ENCODE measurements at places on chromosomes 16 and 17. TPM values are rescaled to one million over a fixed set of nuclear protein-coding genes. Genes with fewer than 3 reads are reported as not detected.

DNA sequence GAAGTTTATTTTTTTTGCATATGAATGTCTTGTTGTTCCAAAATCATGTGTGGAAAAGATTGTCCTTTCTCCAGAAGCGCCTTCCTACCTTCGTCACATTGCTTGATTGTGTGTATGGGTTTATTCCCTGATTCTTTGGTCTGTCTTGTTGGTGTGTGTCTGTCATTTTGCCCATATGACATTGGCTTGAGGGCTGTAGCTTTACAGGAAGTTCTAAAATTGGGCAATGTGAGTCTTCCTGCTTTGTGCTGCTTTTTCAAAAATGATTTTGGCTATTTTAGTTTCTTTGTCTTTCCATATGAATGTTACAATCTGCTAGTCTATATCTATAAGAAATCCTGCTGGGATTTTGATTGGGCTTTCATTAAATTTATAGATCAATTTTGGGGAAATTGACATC lies 217.2 kb downstream of the SNX29 start:
- DNase-seq: no peak

Gene MT1A
- not detected for polyA plus RNA-seq

DNA sequence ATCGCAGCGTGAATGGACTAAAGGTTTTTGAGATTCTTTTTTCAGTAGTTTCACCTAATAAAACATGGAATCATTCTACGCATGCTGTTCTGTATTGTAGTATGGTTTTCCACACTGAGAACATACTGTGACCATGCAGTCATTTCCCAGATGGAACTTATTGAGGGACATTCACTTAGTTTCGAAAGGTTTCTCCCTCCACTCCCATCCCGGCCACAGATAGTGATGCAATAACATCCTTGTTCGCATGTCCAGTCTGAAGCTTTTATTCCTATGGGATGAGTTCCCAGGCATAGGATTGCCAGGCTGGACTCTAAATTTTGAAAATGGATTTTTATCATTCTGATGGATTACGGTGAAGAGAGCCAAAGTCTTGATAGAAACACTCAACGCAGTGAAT lies 420.4 kb downstream of the WWOX start:
- no peak for DNase-seq

DNA sequence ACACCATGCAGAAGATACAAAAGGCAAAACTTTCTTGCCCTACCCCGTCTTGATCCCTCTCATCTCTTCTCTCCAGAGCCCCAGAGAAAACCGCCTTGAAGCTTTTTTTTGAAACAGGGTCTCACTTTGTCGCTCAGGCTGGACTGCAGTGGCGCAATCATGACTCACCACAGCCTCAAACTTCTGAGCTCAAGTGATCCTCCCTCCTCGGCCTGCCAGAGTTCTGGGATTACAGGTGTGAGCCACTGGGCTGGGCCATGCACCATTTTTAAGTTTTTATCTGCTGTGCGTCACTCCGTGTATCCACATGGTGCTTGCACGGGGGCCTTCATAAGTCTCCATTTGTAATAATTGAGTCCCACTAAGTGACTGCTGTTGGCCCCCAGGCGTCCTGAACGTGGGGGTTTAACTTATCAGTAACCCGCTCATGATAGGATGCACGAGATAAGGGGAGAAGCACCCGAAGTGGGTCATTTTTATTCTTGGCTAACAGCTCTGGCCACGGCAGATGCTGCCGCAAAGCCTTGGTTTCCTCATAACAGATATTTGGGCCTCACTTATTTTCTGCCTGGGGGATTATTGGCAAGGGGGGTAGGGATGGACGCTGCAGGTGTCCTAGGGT lies 8.6 kb downstream of the DNAH17 start:
- DNase-seq: no peak

Gene SALL1
- 115 TPM for polyA plus RNA-seq

Gene EFCAB5
- 1.8 TPM for polyA plus RNA-seq

DNA sequence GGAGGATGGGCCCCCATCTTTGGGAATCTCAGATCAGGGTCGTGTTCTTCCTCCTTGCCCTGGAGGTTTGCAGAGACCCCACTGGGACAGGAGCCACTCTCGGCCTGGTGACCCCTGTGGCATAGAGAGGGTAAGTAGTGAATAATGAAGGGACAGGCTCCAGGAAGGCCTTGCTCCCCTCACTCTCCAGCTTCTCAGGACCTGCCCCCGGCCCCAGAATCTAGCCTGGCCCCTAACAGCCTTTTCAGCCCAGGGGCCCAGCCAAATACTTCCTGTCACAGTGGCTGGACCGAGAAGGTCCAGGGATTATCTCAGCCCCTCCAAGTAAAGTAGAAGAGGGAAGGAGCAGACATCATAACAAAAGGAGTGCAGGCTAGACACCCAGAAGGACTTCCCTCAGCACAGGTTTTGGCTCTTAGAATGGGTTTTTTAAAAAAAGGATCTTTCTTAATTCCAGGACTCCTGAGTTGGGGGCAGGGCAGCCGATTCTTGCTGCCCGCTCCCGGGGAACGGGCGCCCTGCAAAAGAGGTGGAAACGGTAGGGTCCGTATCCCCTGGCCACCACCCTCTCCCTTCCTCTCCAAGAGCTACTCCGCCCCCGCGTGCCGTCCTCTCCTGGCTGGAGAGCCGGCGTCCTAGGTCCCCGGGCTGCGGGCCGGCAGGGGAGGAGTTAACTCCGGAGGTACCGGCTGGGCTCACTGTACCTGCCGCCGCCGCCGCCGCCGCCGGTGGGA lies 559 bp upstream of the NXPH3 start:
- no peak for DNase-seq

GRCh38 chr17:8387914-8388651 lies 5.1 kb upstream of the RPL26 start:
- DNase-seq: no peak
